ENCODE measurements at places on chromosomes 5 and 9. TPM values are rescaled to one million over a fixed set of nuclear protein-coding genes. Genes with fewer than 3 reads are reported as not detected.

The LCN9 gene
- not detected for total RNA-seq

The FREM1 gene
- total RNA-seq = 0.45 TPM

The HSD17B3 gene
- total RNA-seq = not detected

The IFNA21 gene
- total RNA-seq = not detected

The FLT4 gene
- 0.56 TPM for total RNA-seq

The SPATA31C1 gene
- not detected for total RNA-seq

The OR13C4 gene
- total RNA-seq = not detected

The FBP2 gene
- total RNA-seq = not detected

The HOMER1 gene
- 6.0 TPM for total RNA-seq

The NCS1 gene
- total RNA-seq = 30.4 TPM

The PCDHA2 gene
- total RNA-seq = not detected

The SLC6A18 gene
- not detected for total RNA-seq

The TRMT10B gene
- 13.1 TPM for total RNA-seq

The SHROOM1 gene
- 0.54 TPM for total RNA-seq

The SPAAR gene
- total RNA-seq = not detected

The GBA2 gene
- 36.0 TPM for total RNA-seq

The CNTFR gene
- not detected for total RNA-seq

The C5orf52 gene
- not detected for total RNA-seq

The SHOC1 gene
- not detected for total RNA-seq

The ANGPTL2 gene
- total RNA-seq = not detected

The THBS4 gene
- total RNA-seq = 3.5 TPM

The SPATA24 gene
- total RNA-seq = 9.2 TPM

The CDH9 gene
- not detected for total RNA-seq

The LHX2 gene
- total RNA-seq = not detected

The PCDHB7 gene
- not detected for total RNA-seq

The LCP2 gene
- total RNA-seq = 202 TPM

The COL5A1 gene
- total RNA-seq = 1.3 TPM

The CARD9 gene
- 6.4 TPM for total RNA-seq

The AIF1L gene
- 1.7 TPM for total RNA-seq

The CLK4 gene
- total RNA-seq = 37.9 TPM

The ITGA2 gene
- 2.3 TPM for total RNA-seq

The DIPK1B gene
- not detected for total RNA-seq

The PLPP7 gene
- total RNA-seq = not detected

The PCDH12 gene
- total RNA-seq = 4.3 TPM

The GRXCR2 gene
- not detected for total RNA-seq

The NEUROG1 gene
- total RNA-seq = not detected

The NSUN2 gene
- total RNA-seq = 128 TPM

The BICD2 gene
- total RNA-seq = 14.2 TPM

The LRRC8A gene
- total RNA-seq = 19.3 TPM

The TIMD4 gene
- 0.67 TPM for total RNA-seq

The TAF11L8 gene
- total RNA-seq = not detected

The FAM221B gene
- not detected for total RNA-seq

The FOXD4 gene
- total RNA-seq = 0.22 TPM

The PCDHB11 gene
- not detected for total RNA-seq

The GFI1B gene
- not detected for total RNA-seq

The PCSK1 gene
- not detected for total RNA-seq

The PCDHGA3 gene
- total RNA-seq = 0.09 TPM

The NIPAL4 gene
- total RNA-seq = 0.90 TPM

The TTLL11 gene
- 3.9 TPM for total RNA-seq

The LHX3 gene
- not detected for total RNA-seq

The TRIO gene
- total RNA-seq = 21.5 TPM

The OBP2B gene
- total RNA-seq = not detected

The ABO gene
- total RNA-seq = not detected

The WDR38 gene
- not detected for total RNA-seq

The KLF4 gene
- 0.19 TPM for total RNA-seq

The SHISAL2B gene
- total RNA-seq = not detected

All from activated T-helper 17 cell treated with anti-CD3 and anti-CD28 coated beads, Interleukin-2, amount 50 U/mL, for 72 hours (primary cell).